ENCODE measurements at places on chromosomes 13 and 19. TPM values are rescaled to one million over a fixed set of nuclear protein-coding genes. Genes with fewer than 3 reads are reported as not detected.

Gene RNF17
- polyA plus RNA-seq: not detected

Gene P2RY11
- polyA plus RNA-seq: not detected

Gene ZNF888
- polyA plus RNA-seq: 0.38 TPM

Gene ZNF709
- 2.4 TPM for polyA plus RNA-seq

Gene DHX34
- 0.81 TPM for polyA plus RNA-seq

Gene PRR20E
- polyA plus RNA-seq: not detected

Gene ZNF493
- polyA plus RNA-seq: 43.5 TPM

Gene ZSCAN4
- polyA plus RNA-seq: not detected

Gene SPACA4
- not detected for polyA plus RNA-seq

Gene SLC15A1
- polyA plus RNA-seq: not detected

Gene TPTE2
- not detected for polyA plus RNA-seq

Gene CD177
- polyA plus RNA-seq: not detected

Gene ZNF345
- 9.2 TPM for polyA plus RNA-seq

Gene ZNF490
- 2.1 TPM for polyA plus RNA-seq

Gene ALDH16A1
- polyA plus RNA-seq: 2.8 TPM

Gene POLRMT
- polyA plus RNA-seq: 57.2 TPM

Gene MBD3L2
- not detected for polyA plus RNA-seq

Gene ZNF536
- 4.6 TPM for polyA plus RNA-seq

Gene LILRB3
- not detected for polyA plus RNA-seq
